Suprapubic skin (tissue), 4 donors: ENCODE measurements at places on chromosomes 1 and 21.

DNA sequence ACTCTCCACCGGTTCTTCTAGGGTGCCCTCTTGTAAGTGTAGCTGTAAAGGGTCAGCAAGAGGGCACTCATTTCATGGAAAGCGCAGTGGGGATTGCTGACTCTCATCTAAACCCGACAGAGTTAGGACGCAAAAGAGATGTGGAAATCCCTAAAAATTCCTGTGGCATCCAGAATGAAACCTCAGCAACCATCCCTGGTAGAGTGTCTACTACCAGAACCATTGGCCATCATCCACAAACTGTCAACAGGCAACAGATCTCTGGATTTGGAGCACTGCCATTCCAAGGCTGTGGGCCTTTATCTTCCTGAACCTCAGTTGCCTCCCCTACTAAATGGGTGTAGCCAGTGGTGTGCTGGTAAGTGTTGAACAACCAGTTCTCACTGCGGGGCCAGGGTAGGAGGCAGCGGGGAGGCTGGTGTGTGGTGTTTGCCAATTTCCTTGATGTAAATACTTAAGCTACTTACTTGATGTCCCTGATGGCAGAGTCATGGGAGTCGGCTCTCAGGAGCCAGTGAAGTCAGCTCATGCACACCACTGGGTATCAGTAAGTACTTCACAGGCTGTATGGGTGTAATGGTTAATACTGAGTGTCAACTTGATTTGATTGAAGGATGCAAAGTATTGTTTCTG lies 195.8 kb downstream of the KAZN start:
- no peak overlapping the region for H3K4me3 ChIP-seq
- no peak for DNase-seq
- no peaks in the 10 kb centered on the region for H3K27me3 ChIP-seq
- H3K27ac ChIP-seq, result no peak overlapping the region
- H3K36me3 ChIP-seq, result no peaks in the 10 kb centered on the region

GRCh38 chr1:36211841-36212240 lies 12.4 kb upstream of the THRAP3 start:
- no peaks in the 10 kb centered on the region for H3K36me3 ChIP-seq
- H3K27ac ChIP-seq, result no peak overlapping the region
- DNase-seq, result no peak
- H3K4me1 ChIP-seq, result peaks cover 16% of the 10 kb centered on the region
- no peak overlapping the region for H3K4me3 ChIP-seq

GRCh38 chr1:152442301-152442700 lies 28.2 kb upstream of the CRNN start:
- no peaks in the 10 kb centered on the region for H3K27me3 ChIP-seq
- H3K36me3 ChIP-seq, result no peaks in the 10 kb centered on the region
- peaks cover 37% of the 10 kb centered on the region for H3K4me1 ChIP-seq
- no peak for DNase-seq
- no peak overlapping the region for H3K4me3 ChIP-seq

DNA sequence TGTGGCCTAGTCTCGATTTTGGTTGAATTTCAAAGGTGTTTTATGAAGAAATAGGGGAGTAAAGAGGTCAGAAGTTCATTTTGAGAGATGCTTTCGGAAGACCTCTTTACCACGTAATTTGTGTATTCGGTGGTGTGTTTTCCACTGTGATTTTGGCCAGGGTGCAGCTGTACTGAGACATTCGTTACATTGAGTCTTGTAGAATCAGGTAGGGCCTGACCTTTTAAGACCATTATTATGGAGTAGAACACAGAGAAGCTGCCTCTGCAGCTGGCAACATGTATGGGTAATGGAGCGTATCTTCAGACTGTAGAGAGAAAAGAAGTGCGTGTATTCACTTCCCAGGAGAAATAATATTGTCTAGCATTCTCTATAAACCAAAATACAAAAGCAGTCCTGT lies 326.5 kb downstream of the PDE4B start:
- H3K4me3 ChIP-seq, result no peak overlapping the region
- no peaks in the 10 kb centered on the region for H3K4me1 ChIP-seq
- no peaks in the 10 kb centered on the region for H3K27me3 ChIP-seq
- H3K27ac ChIP-seq, result no peak overlapping the region

GRCh38 chr1:209456878-209457277 lies 126.6 kb upstream of the CAMK1G start:
- no peaks in the 10 kb centered on the region for H3K36me3 ChIP-seq
- no peak overlapping the region for H3K4me3 ChIP-seq

DNA sequence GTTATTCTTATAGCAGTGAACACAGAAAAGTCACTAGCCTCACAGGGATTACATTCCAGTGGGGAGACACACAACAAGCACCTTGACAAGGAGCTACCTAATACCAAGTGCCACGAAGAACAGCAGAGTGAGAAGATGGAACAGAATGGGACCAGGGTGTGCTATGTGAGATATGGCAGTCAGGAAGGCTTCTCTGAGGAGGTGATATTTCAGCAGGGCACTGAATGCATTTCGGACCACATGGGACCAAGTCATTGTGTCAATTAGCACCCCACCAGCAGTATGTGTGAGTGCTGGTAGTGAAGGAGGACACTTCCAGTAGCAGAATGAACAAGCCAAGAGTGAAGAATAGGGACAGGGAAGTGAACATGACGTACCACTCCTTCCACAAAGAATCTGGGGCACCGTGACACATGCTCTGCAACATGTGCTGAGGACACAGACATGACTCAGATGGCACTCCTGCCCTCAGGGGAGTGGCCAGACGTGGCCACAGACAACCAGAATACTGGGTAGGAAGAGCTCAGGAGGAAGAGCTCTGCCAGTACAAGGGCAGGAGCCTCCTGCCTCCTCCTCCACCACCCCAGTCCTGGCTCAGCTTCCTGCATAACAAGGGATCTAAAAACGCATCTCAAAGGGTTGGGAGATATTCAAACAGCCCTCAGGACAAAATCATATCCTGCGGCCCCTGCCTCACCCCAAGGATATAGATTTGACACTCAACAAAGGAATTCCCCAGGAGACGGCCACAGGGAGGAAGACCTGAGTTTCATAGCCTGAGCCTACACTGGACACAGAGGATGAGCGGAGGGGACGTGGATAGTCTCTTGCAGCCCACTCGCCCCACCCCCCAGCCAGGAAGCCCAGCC lies 102.5 kb downstream of the TRABD2B start:
- H3K27me3 ChIP-seq, result no peaks in the 10 kb centered on the region
- H3K4me3 ChIP-seq, result no peak overlapping the region
- no peaks in the 10 kb centered on the region for H3K36me3 ChIP-seq
- H3K4me1 ChIP-seq, result peaks cover 5% of the 10 kb centered on the region
- H3K27ac ChIP-seq, result no peak overlapping the region

DNA sequence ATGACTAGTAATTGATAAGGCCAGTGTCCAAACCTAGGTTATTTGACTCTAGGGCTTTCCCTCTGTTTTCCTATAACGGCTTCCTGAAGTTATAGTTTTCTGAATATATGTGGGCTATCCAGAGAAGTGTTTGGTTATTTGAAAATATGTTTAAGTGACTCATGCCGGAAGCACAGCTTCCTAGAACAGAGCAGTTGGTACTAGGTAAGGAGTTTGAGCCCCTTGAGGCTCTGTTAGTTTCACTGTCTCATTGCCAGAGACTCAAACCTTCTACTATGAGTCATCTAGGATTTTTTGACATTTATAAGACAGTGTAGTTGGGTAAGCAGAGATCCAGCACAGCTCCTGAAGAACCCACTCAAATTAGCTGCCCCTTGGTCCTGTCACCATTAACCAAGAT lies 27.1 kb upstream of the LEPR start:
- H3K27ac ChIP-seq, result no peak overlapping the region
- no peak for DNase-seq
- H3K36me3 ChIP-seq, result no peaks in the 10 kb centered on the region
- H3K4me1 ChIP-seq, result no peaks in the 10 kb centered on the region

- H3K4me1 ChIP-seq, result peaks cover 9% of the 10 kb centered on the region
- DNase-seq, result no peak
- no peak overlapping the region for H3K4me3 ChIP-seq
- H3K27ac ChIP-seq, result no peak overlapping the region
- H3K36me3 ChIP-seq, result no peaks in the 10 kb centered on the region
- H3K27me3 ChIP-seq, result no peaks in the 10 kb centered on the region
Measured at GRCh38 chr1:224535641-224536040, 80.5 kb upstream of the CNIH3 start.

DNA sequence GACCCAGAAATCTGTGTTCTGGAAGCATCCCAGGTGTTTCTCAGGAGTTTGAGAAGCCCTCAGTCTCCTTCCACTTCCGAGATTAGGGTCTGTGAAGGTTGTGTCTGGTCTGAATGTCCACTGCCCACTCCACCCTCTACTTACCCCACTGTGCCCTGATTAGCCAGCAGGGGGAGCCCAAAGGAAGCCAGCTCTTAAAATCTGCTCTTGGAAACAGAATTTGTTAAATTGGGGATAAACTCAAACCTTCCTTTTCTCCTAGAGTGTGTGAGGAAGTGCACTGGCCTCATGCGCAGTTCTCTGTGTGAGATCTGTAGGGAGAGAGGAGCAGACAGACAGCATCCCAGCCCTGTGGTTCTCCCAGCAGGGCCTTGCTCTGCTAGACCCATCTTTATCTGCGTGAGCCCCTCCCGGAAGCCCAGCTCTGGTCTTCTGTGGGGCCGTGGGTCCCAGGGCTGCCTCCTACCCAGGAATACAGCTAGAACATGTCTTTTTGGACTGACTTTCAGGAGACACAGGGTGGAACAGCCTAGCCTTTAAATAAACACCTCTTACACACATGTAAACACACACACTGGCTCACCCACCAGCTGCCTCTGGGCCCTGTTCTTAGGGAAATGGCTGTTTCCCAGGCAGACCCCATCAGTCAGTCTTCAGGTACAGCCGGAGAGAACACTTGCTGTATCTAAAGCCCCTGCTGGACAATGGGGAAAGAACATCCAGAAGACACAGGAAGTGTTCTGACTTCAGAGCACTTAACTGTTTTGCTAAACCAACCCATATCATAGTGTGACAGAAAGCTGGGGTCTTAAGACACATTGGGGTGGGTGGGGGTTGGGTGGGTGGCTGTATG lies 52.2 kb downstream of the SMYD2 start:
- no peak overlapping the region for H3K4me3 ChIP-seq
- H3K27ac ChIP-seq, result peak overlapping the region; percentile 14
- no peak for DNase-seq

GRCh38 chr21:28464095-28464494 lies 528.6 kb downstream of the LTN1 start:
- H3K27me3 ChIP-seq, result no peaks in the 10 kb centered on the region
- H3K27ac ChIP-seq, result no peak overlapping the region
- DNase-seq, result no peak

DNA sequence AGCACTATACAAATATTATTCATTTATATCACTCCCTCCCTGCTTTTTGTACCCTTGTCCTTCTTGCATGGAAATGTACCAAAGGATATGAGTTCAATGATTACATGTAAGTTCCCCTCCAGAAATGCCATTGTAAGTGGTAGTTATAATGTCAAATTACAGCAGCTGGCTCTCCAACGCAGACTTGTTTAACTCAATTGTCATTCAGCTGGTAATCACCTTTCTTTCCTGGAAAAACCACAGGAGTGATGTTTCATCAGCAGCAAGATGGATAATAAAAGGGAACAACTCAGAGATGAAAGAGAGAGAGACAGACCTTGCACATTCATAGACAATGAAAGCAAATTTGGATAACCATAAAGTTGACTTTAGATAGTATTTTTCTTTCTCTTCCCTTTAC lies 578.6 kb upstream of the PBX1 start:
- DNase-seq, result no peak
- no peaks in the 10 kb centered on the region for H3K36me3 ChIP-seq
- H3K4me1 ChIP-seq, result no peaks in the 10 kb centered on the region
- H3K4me3 ChIP-seq, result no peak overlapping the region
- no peaks in the 10 kb centered on the region for H3K27me3 ChIP-seq
- H3K27ac ChIP-seq, result no peak overlapping the region

DNA sequence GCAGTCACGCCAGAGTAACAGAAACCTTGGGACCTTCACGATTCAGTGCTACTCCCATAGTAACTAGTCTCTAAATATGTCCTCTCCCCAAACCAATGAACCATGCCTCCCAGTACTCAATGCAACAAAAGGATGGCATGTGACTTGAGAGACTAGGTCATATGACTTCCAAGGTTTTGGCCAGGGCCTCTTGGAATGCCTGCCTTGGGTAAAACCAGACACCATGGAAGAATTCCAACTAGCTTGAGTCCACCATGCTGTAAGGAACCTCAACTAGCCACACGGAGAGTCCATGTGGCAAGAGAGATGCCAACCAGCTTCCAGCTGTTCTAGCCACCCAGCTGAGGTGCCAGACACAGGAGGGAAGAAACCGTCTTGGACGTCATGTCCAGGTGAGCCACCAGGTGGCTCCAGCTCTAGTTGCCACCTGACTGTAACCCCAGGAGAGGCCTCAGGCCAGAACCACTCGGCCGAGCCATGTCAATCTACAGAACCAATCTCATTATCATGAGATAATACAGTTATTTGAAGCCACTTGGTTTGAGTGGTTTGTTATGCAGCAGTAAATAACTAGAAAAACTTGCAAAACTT lies 115.0 kb downstream of the SYF2 start:
- no peaks in the 10 kb centered on the region for H3K4me1 ChIP-seq
- DNase-seq, result no peak
- H3K4me3 ChIP-seq, result no peak overlapping the region

DNA sequence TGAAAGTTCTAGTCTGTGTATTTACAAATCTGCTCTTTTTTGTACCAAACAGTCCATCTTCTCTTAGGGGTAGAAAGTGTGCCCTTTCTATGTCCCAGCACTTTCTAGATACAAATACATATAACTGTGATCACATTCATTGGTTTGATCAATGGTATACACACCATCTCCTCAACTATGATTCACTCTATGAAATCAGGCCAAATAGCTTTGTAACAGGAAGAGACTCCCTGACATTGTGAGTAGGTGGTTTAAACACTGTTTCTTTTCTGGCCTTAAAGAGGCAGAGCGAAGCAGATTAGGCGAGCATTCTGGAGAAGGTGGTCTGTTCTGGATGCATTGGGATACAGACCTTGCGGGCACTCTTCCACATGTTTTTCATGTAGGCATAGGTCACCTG lies 39.3 kb upstream of the EXOSC10 start:
- H3K4me1 ChIP-seq, result peaks cover 7% of the 10 kb centered on the region
- peaks cover 76% of the 10 kb centered on the region for H3K36me3 ChIP-seq

- no peak overlapping the region for H3K4me3 ChIP-seq
- no peaks in the 10 kb centered on the region for H3K27me3 ChIP-seq
- peaks cover 40% of the 10 kb centered on the region for H3K4me1 ChIP-seq
- DNase-seq, result no peak
Measured at GRCh38 chr1:235060607-235061470, 67.8 kb downstream of the TOMM20 start.

DNA sequence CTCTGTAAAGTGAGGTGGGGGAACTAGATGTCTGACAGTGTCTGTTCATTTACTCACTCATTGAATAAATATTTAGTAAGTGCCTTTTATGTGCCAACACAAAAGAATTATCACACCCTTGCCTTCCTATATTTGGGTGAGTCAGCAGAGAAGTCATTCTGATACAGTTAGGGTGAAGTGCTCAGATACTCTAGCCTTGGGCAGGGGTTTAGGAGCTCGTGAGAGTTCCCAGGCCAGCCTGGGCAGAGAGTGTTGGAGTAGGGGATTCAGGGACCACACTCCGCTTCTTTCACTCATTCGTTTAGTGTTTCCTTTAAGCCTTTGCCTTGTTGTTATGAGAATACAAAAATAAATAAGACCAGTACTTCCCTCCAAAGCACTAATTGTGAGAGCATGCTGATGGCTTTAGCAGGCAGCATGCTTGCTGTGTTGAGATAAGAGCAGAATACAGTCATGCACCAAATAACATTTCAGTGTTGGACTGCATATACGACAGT lies 83.9 kb downstream of the DYRK1A start:
- no peaks in the 10 kb centered on the region for H3K27me3 ChIP-seq
- peaks cover 47% of the 10 kb centered on the region for H3K4me1 ChIP-seq
- no peak overlapping the region for H3K27ac ChIP-seq
- no peaks in the 10 kb centered on the region for H3K36me3 ChIP-seq
- no peak for DNase-seq

- H3K36me3 ChIP-seq, result no peaks in the 10 kb centered on the region
- no peak for DNase-seq
- H3K27ac ChIP-seq, result no peak overlapping the region
Measured at GRCh38 chr1:53395671-53396215, 63.5 kb upstream of the DMRTB1 start.
